ENCODE measurements at places on chromosomes 7 and 10.

DNA sequence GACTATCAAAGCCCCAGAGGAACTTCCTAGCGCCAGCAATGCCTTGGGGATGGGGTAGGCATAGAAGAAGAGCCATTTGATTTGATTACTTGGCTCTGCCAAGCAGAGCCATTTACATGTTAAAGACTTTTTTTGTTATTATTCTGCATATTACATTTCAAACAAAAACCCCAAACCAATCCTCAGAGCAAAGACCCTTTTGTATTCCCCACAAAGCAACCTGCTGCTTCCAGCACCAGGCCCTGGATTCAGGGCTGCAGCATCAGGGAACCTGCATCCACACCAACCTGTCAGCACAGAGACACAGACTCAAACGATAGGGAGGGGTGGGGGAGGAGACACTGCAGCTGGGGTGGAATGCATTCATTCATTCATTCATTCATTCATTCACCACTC lies 73.2 kb downstream of the GRID1 start:
- no peak for DNase-seq

GRCh38 chr10:1360011-1360557 lies 303.9 kb downstream of the WDR37 start:
- DNase-seq: no peak

DNA sequence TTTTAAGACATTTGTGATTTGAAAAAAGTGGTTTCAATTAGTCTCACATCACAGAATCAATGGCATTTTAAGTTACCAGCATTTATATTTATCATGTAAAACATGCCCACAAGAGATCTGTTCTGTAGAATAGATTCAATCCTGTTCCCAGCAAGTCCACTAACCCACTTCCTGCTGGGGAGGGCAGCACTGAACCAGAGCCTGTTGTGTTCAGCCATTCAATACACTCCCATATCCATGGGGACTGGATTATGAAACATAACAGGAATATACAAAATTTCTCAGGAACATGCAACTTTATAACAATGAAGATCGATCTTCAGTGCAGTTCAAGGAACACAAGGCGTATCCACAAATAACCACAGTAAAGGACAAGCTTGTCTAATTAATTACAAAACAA lies 24.4 kb upstream of the ANK3 start:
- DNase-seq: no peak

GRCh38 chr7:50497968-50498367 lies 47.8 kb upstream of the FIGNL1 start:
- no peak for DNase-seq

- peak; percentile 15 for DNase-seq
Measured at GRCh38 chr10:114172216-114172615, 1.8 kb downstream of the CCDC186 start.

GRCh38 chr10:18216482-18216881 lies 76.3 kb downstream of the CACNB2 start:
- peak; percentile 14 for DNase-seq

DNA sequence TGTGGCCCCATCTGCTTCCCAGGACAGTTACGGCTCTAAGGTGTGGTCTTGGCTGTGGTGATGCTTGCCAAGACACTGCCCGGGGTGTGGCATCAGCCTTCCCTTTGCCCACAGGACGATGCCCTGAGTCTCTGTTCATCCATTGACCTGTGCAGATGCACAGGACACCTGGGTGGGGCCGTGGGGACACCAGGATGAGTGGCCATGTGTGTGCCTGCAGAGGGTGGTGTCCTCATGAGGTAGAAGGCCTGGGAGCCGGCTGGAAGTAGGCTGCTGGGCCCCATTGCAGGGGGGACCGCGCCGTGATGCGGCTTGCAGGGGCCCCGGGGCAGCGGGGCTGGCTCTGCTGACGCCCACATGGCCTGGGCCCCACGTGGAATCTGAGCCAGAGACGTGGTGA lies 22.4 kb upstream of the PWWP2B start:
- DNase-seq: no peak

Data from NAMALWA (cell line).